ENCODE measurements at places on chromosomes 3 and 15. TPM values are rescaled to one million over a fixed set of nuclear protein-coding genes. Genes with fewer than 3 reads are reported as not detected.
A peak's percentile ranks its signal among the peaks of the same experiment; 100 is the strongest.

The MYO5C gene
- 1.0 TPM for total RNA-seq

DNA sequence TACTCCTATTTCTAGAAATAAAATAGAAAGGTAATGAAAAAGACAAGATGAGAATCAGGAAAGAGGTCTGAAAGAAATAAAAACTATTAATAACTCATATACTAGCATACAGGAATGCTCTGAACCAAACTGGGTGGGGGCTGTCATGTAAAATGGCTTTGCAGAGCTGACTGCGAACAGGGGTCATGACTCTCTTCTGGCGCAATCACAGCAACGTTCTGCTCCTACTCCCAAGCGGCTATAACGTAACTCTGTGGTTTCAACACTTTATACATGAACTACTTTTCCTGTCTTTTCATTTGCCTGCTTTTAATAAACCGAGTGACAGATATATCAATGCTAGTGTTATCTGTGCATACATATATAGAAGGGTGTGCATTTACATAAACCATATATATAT lies 116.7 kb downstream of the DLG1 start:
- no peak overlapping the region for H3K4me3 ChIP-seq
- H3K4me1 ChIP-seq = peaks cover 3% of the 10 kb centered on the region

DNA sequence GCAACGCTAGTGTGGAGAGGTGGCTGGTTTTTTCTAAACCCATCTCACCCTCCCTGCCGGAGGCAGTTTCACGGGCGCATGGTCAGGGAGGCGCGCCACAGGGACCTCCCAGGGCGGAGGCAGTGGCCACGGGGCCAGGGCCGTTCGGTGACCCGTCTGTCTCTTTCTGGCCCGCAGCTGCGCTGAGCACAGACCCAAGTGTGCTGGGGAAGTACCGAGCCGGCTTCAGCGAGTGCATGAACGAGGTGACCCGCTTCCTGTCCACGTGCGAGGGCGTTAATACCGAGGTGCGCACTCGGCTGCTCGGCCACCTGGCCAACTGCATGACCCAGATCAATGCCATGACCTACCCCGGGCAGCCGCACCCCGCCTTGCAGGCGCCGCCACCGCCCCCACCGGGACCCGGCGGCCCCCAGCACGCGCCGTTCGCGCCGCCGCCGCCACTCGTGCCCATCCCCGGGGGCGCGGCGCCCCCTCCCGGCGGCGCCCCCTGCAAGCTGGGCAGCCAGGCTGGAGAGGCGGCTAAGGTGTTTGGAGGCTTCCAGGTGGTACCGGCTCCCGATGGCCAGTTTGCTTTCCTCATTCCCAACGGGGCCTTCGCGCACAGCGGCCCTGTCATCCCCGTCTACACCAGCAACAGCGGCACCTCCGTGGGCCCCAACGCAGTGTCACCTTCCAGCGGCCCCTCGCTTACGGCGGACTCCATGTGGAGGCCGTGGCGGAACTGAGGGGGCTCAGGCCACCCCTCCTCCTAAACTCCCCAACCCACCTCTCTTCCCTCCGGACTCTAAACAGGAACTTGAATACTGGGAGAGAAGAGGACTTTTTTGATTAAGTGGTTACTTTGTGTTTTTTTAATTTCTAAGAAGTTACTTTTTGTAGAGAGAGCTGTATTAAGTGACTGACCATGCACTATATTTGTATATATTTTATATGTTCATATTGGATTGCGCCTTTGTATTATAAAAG lies 1.8 kb downstream of the HES1 start:
- H3K36me3 ChIP-seq = no peaks in the 10 kb centered on the region
- peaks cover 21% of the 10 kb centered on the region for H3K4me1 ChIP-seq
- H3K27ac ChIP-seq = peak overlapping the region; percentile 13
- DNase-seq = no peak
- peaks cover 3% of the 10 kb centered on the region for H3K27me3 ChIP-seq
- peak overlapping the region; percentile 82 for H3K4me3 ChIP-seq

DNA sequence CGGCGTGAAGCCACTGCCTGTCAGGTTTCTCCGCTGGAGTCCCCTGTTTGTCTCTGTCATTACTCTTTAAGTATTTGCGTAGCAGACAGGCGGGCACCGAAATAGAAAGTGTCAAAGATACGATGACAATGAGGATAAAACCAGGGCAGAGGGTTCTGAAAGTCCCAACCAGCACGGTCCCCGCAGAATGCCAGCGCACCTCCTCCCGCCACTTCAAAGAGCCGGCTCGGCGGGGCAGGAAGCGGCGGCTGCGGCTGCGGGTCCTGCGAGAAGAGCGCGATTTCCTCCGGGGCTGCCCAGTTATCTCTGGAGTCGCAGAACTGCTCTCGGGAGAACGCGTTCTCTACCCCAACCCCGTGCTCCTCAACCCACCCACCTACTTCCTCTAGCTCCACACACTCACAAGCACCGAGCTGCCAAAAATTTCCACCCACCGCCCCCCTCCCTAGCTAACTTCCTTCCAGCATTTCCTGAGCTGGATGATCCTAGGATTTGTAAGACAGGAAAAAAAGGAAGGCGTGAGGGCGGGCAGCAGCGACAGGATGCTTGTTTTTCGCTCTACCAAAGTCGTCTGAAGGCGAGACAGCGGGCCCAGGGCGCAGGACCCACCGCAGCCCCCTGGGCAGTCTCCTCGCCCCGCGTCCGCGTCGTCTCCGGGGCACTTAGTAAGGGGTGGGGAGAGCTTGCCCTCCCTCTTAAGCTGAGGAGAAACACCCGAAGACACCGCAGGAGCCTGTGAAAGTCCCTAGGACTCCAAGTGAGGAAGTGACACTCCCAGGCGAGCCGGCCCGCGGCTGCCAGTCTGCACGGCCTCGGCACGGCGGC lies at the start of gene ARHGAP31:
Gene ARHGAP31 (plus strand): TSS at position 513 of the 825 bp plus-strand sequence. CDS start 522 bp downstream, outside the sequence.
- DNase-seq = peak; percentile 62

GRCh38 chr3:20680990-20681628 lies 495.1 kb upstream of the SGO1 start:
- no peaks in the 10 kb centered on the region for H3K4me1 ChIP-seq
- no peak overlapping the region for H3K4me3 ChIP-seq
- DNase-seq = no peak
- no peaks in the 10 kb centered on the region for H3K27me3 ChIP-seq

GRCh38 chr3:187445356-187445755 lies 77.2 kb downstream of the RTP4 start:
- no peak overlapping the region for H3K4me3 ChIP-seq
- H3K36me3 ChIP-seq = no peaks in the 10 kb centered on the region
- H3K4me1 ChIP-seq = no peaks in the 10 kb centered on the region
- DNase-seq = no peak
- H3K27me3 ChIP-seq = peaks cover 3% of the 10 kb centered on the region
- no peak overlapping the region for H3K27ac ChIP-seq

All from GM12878 (cell line).